Activated CD8-positive, alpha-beta T cell treated with anti-CD3 and anti-CD28 coated beads for 36 hours (primary cell): ENCODE measurements at places on chromosomes 3 and 15. TPM values are rescaled to one million over a fixed set of nuclear protein-coding genes. Genes with fewer than 3 reads are reported as not detected.

Gene PLD1
- total RNA-seq = 0.86 TPM

Gene CD86
- total RNA-seq = 0.43 TPM

DNA sequence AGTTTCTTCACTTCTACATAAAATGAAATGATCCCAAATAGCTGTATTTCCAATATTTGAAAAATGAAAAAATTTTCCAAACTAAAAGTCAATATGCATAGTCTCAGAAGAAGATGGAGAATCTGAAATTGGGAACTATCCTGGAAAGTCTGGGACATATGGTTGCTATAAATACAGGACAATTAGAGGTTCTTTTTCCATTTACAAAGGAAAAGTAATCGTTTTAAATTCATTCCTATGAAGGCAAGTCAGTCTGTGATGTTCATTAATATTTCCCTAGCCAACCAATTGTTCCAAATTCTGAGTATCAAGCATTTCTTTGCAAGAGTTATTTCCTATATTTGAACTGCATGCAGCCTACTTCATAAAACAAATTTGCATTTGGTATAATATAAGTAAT is 102.2 kb downstream of the NEDD4 start:
- DNase-seq = no peak

DNA sequence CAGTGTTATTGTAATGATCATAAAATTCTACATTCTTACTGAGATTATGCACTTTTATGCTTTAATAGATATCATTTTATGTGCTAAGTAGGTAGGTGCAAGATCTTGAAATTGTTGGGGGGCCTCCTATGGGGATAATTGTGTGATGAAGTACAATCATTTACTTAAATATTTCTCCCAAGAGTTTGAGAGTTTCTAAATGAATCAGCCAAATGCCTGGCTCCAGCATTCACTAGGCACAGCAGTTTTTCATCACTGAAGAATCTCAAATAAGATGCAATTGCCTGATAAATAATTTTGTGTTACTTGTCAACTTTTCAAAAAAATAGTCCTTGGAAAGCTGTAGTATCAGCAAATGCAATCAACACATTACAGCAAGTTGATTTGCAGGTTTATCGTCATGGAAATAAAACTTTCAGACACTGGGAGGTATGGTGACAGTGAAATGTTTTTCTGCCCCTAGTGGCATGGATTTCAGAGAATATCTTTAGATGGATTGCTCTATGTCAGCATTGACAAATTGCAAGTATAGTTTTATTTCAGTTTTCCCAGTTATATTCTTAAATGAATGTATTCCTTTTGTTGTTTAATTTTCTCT is 167.1 kb downstream of the NEK11 start:
- DNase-seq = no peak

DNA sequence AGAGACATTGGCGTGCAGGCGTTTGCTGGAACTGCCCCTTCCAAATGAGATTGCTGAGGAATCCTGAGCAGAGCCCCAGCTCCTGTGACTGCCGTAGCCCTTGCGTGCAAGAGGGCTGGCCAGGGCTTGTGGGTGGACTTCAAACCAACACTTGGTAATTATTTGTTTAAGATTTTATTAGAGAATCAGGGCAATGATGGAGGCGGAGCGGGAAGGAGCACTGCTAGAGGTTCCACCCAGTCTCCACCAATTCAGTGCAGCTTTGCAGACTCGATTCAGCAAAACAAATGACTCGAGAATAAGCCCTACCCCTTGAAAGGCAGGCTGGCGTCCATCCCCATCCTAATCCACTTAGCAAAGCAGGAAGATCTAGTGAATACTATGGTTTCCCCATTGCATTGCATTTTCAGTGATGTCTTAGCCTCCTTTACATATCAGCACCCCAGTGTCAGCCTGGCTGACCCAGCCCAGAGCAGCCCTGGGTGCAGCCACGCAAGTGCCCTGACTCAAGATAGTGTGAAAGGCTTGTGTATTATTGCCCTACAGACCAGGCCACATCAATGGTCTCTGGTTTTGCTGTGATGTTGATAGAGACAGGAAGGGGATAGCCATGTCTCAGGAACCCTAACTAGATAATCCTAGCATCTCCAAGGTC is 26.0 kb downstream of the GLDN start:
- DNase-seq = no peak

GRCh38 chr3:122271246-122271898 is 53.7 kb upstream of the CSTA start:
- DNase-seq = peak; percentile 32

- peak; percentile 43 for DNase-seq
Measured at GRCh38 chr3:123584284-123584987, 417 bp downstream of the HACD2 start.

DNA sequence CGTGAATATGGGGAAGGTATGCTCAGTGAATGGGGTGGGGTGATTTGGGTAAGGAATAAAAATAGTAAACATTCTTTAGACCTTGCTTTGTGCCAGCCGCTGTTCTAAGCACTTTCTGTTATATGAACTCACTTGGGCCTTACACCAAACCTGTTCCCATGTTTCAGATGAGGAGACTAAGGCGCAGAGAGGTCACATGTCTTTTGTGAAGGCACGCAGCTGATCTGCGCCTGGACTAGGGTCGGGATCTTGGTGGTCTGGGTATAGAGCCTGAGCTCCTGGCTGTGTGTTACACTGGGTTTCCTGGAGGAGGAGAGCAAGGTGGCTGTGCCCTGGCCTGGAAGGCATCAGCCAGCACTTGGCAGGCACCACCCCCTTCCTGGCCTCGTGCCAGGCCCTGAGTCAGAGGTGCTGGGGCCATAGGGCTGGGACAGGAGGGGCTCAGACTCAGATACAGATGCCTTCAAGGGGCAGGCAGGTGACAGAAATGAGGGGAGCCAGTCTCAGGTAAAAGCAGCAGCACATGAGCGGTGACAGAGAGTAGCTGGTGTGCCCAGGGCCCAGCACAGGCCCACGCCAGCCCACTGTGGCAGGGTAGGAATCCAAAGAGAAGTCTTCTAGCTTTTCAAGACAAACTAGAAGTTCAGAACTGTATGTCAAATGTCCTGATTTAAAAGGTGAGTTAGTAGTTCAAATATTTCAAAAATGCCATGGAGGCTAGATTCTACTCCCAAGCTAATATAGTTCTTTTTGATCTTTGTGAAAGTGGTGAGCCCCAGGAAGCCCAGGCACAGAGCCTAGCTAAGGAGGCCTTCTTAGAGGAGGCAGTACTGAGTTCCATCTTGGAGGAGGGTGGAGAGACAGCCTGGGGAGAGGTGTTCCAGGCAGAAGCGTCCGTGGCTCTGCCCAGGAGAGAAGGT is 83.1 kb downstream of the DNAJB8 start:
- DNase-seq = peak; percentile 61

GRCh38 chr3:86658876-86659275 is 332.1 kb downstream of the VGLL3 start:
- DNase-seq = no peak

GRCh38 chr15:87549296-87549695 is 707.2 kb downstream of the NTRK3 start:
- no peak for DNase-seq

- peak; percentile 80 for DNase-seq
Measured at GRCh38 chr15:40310001-40310959, 2.5 kb upstream of the PLCB2 start.

DNA sequence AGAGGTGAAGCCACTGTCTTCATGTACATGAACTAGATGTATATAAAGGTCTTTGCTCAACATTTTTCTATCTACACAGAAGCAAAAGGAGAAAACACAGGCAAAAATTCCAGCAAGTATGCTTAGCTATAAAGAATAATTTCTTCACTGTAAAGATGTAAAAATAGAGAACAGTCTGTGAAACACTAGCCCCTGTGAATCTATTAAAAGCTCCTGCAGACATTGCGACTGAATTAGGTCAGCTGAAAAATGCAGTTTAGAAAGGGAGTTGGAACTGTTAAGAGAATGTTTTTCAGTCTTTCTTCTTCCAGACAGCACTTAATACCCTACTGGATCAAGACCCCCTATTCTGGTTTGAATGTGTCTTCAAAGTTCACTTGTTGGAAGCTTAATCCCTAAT is 291.5 kb downstream of the KBTBD8 start:
- no peak for DNase-seq

DNA sequence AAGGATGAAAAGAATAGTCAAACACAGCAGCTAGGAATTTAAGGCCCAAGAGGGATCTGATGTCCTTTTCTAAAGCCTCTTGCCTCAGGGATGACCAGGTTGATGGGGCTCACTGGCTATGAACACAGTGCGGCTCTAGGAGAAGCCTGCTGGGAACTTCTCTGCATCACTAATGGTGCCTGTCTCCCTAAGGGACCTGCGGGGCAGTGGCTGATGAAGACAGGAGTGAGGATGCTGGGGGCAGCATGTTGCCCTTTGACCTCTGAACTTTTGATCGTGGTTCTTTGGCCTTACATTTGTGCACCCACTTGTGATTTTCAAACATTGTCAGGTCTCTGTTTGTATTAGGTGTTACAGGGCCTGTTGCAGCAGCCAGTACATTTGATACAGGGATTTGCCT is 64.9 kb upstream of the KLHL25 start:
- DNase-seq = no peak

DNA sequence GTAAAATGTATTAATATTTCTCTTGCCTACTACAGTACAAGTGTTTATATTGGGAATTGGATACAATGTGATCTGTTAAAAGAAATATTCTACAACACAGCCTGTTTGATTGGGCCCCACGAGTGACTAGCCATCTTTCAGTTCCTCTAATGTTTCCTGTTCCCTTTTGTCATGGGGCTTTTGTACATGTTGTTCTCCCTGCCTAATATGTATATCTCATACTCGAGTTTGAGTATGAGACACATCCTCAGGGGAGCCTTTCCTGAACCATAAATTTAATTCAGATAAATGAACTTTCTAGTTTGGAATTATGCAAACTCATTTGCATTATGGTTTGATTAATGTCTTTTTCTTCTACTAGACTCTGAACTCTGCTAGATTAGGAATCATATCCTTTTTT is 65.5 kb downstream of the MEF2A start:
- no peak for DNase-seq

- DNase-seq = no peak
Measured at GRCh38 chr3:35643495-35643894, 4.2 kb downstream of the ARPP21 start.

DNA sequence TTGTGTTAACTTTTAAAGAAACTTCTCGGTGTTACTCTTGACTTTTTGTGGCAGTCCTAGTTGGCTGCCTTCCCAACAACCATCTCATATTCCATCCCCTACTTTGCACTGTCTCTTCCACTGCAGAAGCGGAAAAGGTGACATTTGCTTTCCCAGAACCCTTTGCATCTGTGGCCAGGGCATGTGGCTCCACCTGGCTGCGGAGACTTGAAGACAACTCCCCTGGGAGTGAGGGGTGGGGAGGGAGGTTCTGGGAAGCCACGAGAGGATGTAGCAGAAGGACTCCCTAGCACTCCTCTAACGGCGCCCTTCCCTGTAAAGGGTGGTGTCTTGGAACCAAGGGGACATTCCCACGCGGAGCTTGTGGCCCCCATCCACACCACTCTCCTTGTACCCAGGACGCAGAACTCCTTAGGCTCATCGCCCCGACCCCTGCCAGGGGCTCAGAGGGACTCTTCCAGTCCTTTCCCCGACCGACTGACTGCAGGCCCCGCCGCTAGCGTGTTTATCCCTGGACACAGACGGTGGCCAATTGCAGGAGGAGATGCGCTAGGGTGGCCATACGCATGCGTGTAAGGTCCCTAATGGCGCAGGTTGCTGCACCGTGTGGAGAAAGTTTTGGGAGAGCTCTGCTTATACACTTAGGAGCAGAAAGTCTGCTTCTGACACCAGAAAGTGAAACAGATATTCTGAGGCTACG is 33.2 kb upstream of the SECISBP2L start:
- DNase-seq = no peak
